NCI-H1105 treated with DMSO at 0.1 percent for 48 hours (cell line): ENCODE measurements at places on chromosomes 7 and 10.
A peak's percentile ranks its signal among the peaks of the same experiment; 100 is the strongest.

- no peak for DNase-seq
Measured at GRCh38 chr10:83820033-83820432, 319.3 kb upstream of the GHITM start.

DNA sequence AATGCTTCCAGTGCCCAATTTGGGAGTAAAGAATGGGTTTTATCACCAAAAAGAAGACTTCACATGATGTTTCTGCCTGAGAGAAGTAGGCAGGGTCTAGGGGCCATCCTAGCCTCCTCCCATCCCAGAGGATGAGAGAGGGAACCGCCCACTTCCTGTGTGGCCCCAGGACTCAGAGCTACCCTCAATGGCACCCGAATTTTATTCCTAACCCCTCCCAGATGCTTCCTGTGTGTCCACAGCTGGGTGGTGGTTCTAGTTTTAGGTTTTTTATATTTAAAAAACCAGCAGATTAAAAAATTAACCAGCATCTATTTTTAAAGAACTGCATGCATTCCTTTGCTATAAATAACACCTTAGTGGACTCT is 583.5 kb downstream of the PTPRN2 start:
- DNase-seq: no peak

DNA sequence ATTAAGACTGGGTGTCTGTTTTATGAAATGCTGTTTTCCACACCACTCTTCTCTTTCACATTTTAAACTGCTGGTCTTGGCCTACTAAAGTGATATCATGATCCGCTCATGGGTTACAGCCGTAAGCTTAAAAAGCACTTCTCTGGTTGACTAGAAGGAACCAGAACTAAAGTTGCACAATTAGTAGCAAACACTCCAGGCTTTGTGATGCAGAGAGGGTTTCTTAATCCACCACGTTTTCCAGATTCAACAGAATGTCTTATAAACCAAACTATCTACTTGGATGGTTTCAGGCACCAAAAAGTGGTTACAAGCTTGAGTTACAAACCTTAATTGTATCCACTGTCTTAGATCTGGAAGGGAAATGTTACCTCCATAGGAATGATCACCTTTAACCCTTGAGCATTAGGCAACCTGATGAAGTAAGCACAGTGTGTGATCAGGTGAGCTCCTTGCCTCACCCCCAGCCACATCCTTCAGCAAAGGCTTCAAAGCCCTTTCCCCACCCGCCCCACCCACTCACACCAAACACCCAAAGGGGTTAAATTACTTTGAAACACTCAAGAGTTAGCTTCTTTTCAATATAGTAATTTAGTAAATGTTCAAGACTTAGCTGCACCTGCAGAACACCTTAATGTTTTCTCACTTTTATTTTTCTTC is 3.5 kb downstream of the ELMO1 start:
- no peak for DNase-seq

DNA sequence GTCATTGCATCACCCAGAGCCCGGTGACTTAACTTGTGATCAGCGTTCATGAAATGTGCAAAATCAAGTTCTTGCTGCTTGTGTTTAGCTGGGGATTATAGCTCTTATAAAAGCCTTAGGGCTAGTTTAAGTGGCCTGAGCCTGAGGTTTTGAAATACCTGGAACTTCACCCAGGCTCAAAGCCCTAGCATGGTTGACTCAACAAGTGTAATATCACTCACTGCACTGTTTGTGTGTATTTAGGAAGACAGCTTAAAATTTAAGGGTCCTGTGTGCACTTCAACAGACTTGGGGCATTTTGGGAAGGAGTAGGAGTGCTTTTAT is 489.5 kb downstream of the GATA3 start:
- no peak for DNase-seq

DNA sequence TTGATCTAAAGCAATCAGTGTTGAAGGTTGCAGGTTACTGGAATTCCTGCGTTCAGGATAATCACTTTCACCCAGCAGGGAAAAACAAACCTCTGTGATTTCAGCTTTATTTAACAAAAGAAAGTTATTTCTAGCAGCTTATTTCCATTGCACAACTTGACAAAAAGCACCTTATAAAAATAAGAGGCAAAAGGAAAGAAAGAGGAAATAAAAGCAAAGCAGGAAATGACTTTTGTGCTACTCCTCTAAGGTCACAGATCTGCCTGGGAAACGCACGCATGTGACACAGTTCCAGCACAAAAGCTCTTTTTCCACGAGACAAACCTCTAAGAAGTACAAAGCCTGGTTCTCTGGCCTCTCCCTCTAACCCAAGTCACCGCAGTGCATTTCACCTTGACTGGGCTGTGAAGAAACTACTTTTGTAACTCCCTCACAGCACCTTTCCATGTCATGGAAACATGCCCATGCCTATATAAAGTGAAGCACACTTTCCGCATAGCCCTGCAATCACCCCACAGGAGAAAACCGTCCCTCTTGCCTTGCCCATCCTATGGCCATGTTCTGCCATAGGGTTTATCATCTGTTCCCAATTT is 870 bp downstream of the ANK3 start:
- DNase-seq: no peak

DNA sequence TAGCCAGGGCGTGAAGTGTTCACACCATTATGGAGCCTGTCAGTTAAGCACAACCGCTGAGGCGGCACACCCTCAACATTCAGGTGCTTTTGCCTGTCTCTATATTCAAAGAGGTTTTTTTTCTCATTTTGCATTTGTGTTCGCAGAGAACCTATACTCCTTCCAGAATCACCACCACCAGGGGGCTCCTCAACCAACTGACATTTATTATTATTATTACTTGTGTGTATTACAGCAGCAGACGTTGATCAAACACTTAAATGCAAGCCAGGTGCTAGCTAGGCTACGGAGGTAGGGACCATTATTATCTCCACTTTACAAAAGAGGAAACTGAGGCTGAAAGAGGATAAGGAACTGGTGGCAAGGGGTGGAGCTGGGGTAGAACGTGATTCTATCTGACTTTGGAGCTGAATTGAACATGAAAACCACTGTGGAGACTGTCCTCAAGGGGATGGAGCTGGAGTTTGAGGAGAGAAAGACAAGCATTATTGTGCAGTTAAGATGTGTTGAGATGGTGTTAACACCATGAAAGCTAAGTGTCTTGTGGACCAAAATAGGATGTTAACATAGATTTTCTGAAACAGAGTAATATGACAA is 133.8 kb upstream of the PLXNA4 start:
- no peak for DNase-seq

DNA sequence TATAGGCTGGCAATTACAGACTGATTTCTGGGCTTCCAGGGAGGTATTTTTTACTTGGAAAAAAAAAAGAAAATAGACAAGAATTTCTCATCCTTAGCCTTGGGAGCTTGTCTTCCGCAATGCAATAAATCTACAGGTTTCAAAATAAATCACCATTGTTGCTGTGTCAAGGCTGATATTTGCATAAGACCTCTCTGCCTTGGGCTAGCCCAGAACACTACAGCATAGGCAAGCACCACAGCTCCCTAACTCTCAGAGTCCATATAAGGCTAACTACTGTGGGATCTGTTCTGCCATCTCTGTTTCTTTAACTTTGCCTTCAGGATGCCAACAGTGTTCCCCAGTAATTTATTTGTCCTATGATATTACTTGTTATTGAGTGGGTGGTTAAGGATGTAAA is 64.4 kb downstream of the ZWINT start:
- no peak for DNase-seq

GRCh38 chr7:23956772-23957576 is 247.0 kb downstream of the STK31 start:
- no peak for DNase-seq

GRCh38 chr7:114414156-114415063 is at the start of gene FOXP2:
FOXP2 (plus strand) TSS chr7:114414815; CDS start chr7:114426512, 11,697 bp downstream.
- DNase-seq: peak; percentile 89

DNA sequence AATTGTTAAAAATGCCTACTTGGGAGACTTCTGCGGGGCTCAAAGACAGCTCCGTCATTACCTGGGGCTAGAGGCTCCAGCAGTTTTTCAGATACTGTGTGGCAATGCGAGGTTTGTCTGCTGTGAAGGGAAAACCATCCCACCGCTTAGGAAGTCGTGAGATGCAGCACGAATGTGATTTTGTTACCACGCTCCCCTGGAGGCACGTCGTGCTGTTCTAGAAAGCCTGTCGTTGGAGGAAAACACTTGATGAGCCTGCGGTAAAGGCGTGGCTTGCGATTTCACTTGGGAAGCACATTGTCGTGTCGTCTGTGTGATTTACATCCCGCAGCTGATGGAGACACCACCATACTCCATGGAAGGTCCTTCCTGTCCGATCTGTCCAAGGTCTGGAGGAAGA is 39.3 kb downstream of the CAMK1D start:
- no peak for DNase-seq

DNA sequence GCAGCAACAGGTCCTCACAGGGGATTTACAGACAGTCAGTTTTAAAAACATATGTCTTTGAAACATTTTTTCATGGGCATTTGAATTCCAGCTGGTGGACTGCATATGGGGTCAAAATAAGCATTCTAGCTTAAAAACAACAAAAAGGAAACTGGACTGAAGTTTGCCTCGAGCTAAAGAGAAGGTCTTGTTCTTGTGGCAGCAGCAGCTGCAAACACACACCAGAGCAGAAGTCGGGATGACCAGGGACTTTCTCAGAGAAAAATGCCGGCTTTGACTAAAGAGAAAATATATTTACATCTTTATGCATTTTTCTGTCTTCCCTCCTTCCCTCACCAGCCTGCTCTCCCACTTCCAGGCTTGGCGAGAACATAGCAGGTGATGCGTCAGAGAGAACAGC is 361.4 kb downstream of the CXCL12 start:
- DNase-seq: no peak

DNA sequence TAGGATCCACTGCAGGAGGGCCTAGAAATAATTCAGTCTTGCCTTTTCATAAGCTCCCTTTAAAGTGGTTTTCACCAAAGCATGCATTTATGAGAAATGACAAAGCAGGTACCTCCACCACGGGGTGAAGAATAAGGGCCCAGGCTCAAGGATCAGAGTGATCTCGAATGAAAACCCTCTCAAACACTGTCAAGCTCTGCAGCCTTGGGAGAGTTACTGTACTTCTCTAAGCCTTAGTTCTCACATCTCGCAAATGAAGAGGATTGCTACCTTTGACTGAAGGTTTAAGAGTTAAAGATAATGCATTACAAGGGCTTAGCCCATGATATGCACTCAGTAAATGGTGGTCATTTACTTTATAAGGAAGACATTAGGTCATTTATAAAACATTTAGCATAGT is 81.7 kb downstream of the CUBN start:
- DNase-seq: no peak

- DNase-seq: no peak
Measured at GRCh38 chr10:18501198-18501597, 150.2 kb downstream of the NSUN6 start.

- DNase-seq: no peak
Measured at GRCh38 chr10:30166929-30167328, 107.5 kb upstream of the JCAD start.

DNA sequence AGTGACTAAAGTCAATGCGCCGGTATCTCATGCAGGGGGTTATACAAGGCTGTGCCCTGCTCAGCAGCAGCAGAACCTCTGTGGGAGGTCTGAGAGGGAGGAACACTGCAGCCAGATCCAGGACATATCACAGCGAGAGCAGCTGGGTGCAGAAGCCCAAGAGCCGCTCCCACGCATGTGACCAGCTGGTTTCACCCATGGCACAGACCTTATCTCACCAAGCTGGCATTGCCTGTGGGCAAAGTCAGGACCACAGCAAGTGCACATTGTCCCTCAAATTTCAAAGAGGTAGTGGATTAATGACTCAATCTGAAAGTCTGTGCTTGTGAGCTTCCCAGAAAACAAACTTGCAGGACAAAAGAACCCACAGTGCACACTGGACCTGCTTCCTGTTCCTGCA is 31.6 kb upstream of the AKR1C1 start:
- DNase-seq: no peak

GRCh38 chr10:85787881-85788280 is 578.7 kb downstream of the GRID1 start:
- DNase-seq: no peak

- no peak for DNase-seq
Measured at GRCh38 chr7:96199421-96199820, 122.5 kb downstream of the SLC25A13 start.

- DNase-seq: peak; percentile 80
Measured at GRCh38 chr10:12195603-12196506, at the start of the genes CDC123 and NUDT5. CDC123 (plus strand) TSS chr10:12196188; CDS start chr10:12196246, 58 bp downstream. NUDT5 (minus strand) TSS chr10:12195891; CDS start chr10:12186291, 9,600 bp downstream.

DNA sequence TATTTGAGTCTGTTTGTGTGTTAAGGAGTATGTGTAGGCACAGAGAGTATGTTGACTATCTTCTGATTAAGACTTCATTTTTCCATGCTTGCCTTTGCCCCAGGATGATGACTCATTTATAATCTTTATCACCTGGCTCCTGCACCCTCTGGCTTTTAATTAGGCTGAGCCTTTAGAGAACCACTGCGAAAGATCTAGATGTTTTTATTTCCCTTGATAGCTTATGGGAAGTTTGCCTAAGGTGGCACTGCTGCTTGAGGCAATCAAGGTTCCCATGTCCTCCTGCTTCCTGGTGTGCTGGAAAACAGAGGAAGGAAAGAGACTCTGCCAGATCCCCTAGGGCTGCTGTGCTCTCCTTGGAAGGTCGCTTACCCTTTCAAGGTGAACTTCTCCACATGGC is 114.6 kb downstream of the ARL4A start:
- DNase-seq: no peak

DNA sequence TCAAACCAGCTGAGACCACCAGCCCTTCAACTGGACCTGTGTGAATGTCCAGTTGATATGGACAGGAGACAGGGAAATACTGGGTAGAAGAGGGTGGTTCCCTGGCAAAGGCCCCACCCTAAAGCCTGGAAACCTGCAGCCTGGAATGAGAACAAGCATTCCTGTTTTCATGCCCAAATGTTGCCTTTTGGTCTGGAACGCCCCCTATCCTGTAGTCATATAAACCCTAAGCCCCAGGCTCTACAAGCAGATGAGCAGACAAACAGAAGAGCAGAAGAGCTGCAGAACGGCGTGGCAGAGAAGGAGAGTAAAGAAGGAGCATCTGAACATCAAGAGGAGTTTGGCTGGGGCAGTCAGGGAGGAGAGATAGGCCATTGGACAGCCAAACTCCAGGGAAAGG is 38.4 kb downstream of the SYPL1 start:
- no peak for DNase-seq

GRCh38 chr7:149398195-149398820 is 62.6 kb downstream of the ZNF777 start:
- no peak for DNase-seq

- DNase-seq: no peak
Measured at GRCh38 chr10:100229819-100230422, 525 bp upstream of the CHUK start.

GRCh38 chr7:108659261-108659660 is 89.6 kb downstream of the DNAJB9 start:
- DNase-seq: no peak

DNA sequence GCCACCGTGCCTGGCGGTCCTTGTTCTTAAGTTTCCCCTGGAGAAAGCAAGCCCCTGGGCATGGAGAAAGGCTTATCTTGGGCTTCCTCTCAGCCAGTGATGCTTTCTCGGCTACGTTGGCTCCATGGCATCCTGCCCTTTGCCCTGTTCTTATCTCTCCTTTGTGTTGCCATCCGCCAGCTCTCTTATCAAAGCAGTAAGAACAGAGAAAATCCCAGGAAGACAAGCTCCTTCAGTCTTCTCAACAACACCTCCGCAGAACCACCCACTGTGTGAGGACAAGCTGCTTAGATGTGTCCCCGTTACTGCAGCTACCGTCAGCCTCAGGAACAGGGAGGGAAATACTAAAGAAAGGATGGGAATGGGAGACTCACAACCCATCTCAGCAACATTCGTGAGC is 3.3 kb downstream of the PLEKHS1 start:
- DNase-seq: no peak

- DNase-seq: no peak
Measured at GRCh38 chr10:13092291-13093102, 7.5 kb upstream of the OPTN start.

GRCh38 chr7:93889261-93889660 is 1.3 kb downstream of the TFPI2 start:
- DNase-seq: no peak
